Bronchial epithelial cell (primary cell): ENCODE measurements at places on chromosomes 2 and 18. TPM values are rescaled to one million over a fixed set of nuclear protein-coding genes. Genes with fewer than 3 reads are reported as not detected.

EEF1B2 gene
- total RNA-seq = 816 and 1,045 TPM in 2 replicates

AQP12A gene
- not detected in 2 replicates for total RNA-seq

DPYSL5 gene
- total RNA-seq = not detected in 2 replicates

SPC25 gene
- total RNA-seq = 0.13 TPM in 1 of 2 replicates, not detected in the other

ALPI gene
- not detected in 2 replicates for total RNA-seq

ZNF2 gene
- total RNA-seq = 7.4 and 8.8 TPM in 2 replicates

SERPINB11 gene
- 1.6 and 9.5 TPM in 2 replicates for total RNA-seq

COL3A1 gene
- 1.4 and 43.4 TPM in 2 replicates for total RNA-seq

CIB4 gene
- not detected in 2 replicates for total RNA-seq

GDF7 gene
- total RNA-seq = under 0.01 and 0.13 TPM in 2 replicates

DNAJC10 gene
- total RNA-seq = 125 and 154 TPM in 2 replicates

NDC80 gene
- 0.26 and 0.51 TPM in 2 replicates for total RNA-seq

SFXN5 gene
- 5.3 and 8.2 TPM in 2 replicates for total RNA-seq

ZSWIM2 gene
- not detected in 2 replicates for total RNA-seq

C1QL2 gene
- total RNA-seq = not detected in 2 replicates

CHMP1B gene
- total RNA-seq = 140 and 178 TPM in 2 replicates

BOLA3 gene
- total RNA-seq = 31.1 and 52.7 TPM in 2 replicates

MAPRE3 gene
- total RNA-seq = 1.6 and 2.8 TPM in 2 replicates

TLX2 gene
- not detected in 2 replicates for total RNA-seq

ARPC2 gene
- 504 and 577 TPM in 2 replicates for total RNA-seq

LRRTM1 gene
- total RNA-seq = not detected in 2 replicates

LRP1B gene
- total RNA-seq = under 0.01 TPM in 1 of 2 replicates, not detected in the other

SERPINB12 gene
- 0.53 and 1.4 TPM in 2 replicates for total RNA-seq

NYAP2 gene
- total RNA-seq = not detected in 2 replicates

MATN3 gene
- total RNA-seq = 0.26 and 1.0 TPM in 2 replicates

PSMA8 gene
- total RNA-seq = not detected in 2 replicates

CDH20 gene
- total RNA-seq = not detected in 2 replicates

VWC2L gene
- total RNA-seq = under 0.01 TPM in 1 of 2 replicates, not detected in the other

AUP1 gene
- total RNA-seq = 176 and 198 TPM in 2 replicates

CCDC141 gene
- total RNA-seq = not detected in 2 replicates

CFC1 gene
- total RNA-seq = not detected in 2 replicates

WDR12 gene
- 19.5 and 55.0 TPM in 2 replicates for total RNA-seq

FSIP2 gene
- 0.26 and 1.4 TPM in 2 replicates for total RNA-seq

SCYGR5 gene
- not detected in 2 replicates for total RNA-seq

PTPN4 gene
- 20.5 and 34.2 TPM in 2 replicates for total RNA-seq

C2orf72 gene
- total RNA-seq = under 0.01 TPM in 1 of 2 replicates, not detected in the other

LIMS1 gene
- 42.1 and 62.1 TPM in 2 replicates for total RNA-seq

IL36G gene
- 0.51 TPM in 1 of 2 replicates, not detected in the other for total RNA-seq

EGR4 gene
- total RNA-seq = not detected in 2 replicates

C2orf81 gene
- total RNA-seq = 0.26 TPM in 2 replicates

ASXL3 gene
- total RNA-seq = under 0.01 TPM in 2 replicates

MAP3K19 gene
- total RNA-seq = not detected in 2 replicates

RAPGEF4 gene
- total RNA-seq = 0.26 and 0.90 TPM in 2 replicates

GPR45 gene
- not detected in 2 replicates for total RNA-seq

PDCD1 gene
- total RNA-seq = not detected in 2 replicates

CCDC138 gene
- total RNA-seq = 3.4 and 4.2 TPM in 2 replicates

ABCG8 gene
- total RNA-seq = under 0.01 TPM in 1 of 2 replicates, not detected in the other

ZNF512 gene
- 6.4 and 7.4 TPM in 2 replicates for total RNA-seq

TYMS gene
- 3.1 and 5.5 TPM in 2 replicates for total RNA-seq

TGFA gene
- 85.3 and 111 TPM in 2 replicates for total RNA-seq

KCNJ13 gene
- not detected in 2 replicates for total RNA-seq

PRADC1 gene
- total RNA-seq = 5.8 and 11.5 TPM in 2 replicates

CFAP65 gene
- total RNA-seq = not detected in 2 replicates

MAPRE2 gene
- total RNA-seq = 0.38 and 0.79 TPM in 2 replicates

SLC16A14 gene
- total RNA-seq = 2.4 and 5.4 TPM in 2 replicates

LRPPRC gene
- 50.4 and 70.3 TPM in 2 replicates for total RNA-seq

SIGLEC15 gene
- 0.26 TPM in 1 of 2 replicates, not detected in the other for total RNA-seq

ALKAL2 gene
- total RNA-seq = not detected in 2 replicates

CCDC150 gene
- total RNA-seq = 2.4 and 3.3 TPM in 2 replicates
